ENCODE measurements at places on chromosomes 7 and 10.

DNA sequence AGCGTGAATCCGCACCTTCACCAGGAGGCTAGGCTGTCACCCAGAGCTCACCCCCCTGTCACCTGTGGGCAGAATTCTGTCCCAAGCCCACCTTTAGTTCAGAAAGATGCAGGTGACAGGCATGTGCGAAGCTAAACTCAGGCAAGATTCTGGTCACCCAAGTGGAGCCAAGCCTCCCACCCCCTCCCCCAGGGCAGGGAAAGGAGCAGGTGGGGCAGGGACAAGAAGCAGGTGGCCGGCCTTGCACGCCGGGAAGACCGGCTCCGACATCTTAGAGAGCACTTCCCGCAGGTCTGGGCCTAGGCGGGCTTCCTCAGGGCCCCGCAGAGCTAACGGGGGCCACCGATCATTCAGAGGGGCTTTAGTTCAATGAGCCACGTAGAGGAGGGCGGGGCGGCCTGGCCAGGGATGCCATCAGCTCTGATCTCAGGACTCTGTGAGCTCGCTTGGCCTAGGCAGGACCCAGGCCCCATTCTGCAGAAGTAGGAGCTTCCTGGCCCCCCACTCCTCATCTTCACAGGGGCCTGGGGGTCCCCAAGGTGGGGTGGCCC is 19.9 kb downstream of the UNCX start:
- DNase-seq, result no peak

DNA sequence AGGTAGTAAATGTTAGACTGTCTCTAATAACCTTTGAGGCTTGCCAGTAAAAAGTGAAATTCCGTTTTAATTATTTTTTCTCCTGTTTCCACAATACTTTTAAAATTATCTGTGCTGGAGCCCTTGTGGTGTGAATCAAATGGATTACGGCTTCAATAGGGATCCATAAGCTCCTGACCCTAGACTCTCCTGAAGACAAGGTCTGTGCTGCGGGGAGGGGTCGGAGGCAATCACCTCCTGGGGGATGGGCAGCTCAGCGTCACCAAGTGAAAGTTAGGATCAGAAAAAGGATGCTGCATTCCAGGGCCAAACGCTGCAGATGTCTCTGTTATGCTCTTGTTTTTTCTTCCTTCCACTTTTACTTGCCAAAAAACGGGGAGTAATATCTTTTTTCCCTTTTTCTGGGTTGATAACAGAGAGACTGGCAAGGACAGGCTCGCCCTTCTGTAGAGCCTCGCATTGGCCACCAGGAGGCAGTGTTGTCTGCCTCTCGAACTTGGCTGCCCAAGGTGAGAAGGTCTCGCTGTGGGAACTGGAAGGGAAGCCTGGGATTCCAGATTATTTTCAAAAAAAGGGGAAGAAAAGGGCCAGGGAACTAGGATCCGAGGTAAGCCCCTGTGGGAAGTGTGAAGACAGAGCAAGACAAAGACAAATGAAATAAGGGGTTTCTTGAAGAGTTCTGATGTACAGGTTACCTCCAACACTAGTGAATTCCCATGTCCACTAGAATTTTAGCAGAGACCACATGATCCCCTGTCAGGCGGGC is 621.9 kb downstream of the ACTR3B start:
- no peak for DNase-seq

- DNase-seq, result no peak
Measured at GRCh38 chr7:154373956-154374355, 321.8 kb downstream of the DPP6 start.

GRCh38 chr7:105068886-105069285 is 54.9 kb downstream of the KMT2E start:
- no peak for DNase-seq

GRCh38 chr7:40202851-40203250 is 68.0 kb downstream of the SUGCT start:
- no peak for DNase-seq

- DNase-seq, result no peak
Measured at GRCh38 chr7:150942001-150942590, 36.0 kb downstream of the KCNH2 start.

GRCh38 chr10:105121743-105122142 is 480.7 kb downstream of the SORCS3 start:
- DNase-seq, result no peak

GRCh38 chr7:25171516-25171915 is 46.5 kb upstream of the CYCS start:
- no peak for DNase-seq

- DNase-seq, result peak; percentile 89
Measured at GRCh38 chr7:6392712-6393666, 54.8 kb downstream of the DAGLB start.

DNA sequence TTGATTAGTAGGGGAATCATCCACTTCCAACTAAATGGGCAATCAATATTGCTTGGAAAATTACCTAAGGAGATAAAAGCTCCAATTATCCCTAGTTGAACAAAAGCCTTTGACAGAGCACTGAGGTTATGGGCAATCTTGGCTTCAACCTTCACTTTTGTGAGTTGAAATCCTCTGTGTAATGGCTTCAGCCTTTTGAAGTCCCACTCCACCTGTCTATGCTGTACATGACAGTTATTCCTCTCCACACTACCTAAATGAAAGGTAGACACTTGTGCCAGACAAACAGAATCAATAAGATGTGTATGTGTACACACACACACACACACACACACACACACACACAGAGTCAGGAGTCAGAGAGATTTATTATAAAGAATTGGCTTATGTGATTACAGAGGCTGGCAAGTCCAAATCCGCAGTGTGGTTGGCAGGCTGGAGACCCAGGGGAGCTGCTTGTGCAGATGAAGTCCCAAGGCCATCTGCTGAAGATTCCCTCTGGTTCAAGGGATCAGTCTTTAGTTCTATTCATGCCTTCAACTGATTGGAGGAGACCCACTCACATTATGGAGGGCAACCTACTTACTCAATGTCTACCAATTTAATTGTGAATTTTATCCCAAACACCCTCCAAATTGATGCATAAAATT is 164.8 kb upstream of the CDC14C start:
- no peak for DNase-seq

GRCh38 chr7:28413011-28413410 is 693 bp downstream of the CREB5 start:
- DNase-seq, result no peak

- DNase-seq, result no peak
Measured at GRCh38 chr10:128956149-128956548, 510.9 kb upstream of the MGMT start.

DNA sequence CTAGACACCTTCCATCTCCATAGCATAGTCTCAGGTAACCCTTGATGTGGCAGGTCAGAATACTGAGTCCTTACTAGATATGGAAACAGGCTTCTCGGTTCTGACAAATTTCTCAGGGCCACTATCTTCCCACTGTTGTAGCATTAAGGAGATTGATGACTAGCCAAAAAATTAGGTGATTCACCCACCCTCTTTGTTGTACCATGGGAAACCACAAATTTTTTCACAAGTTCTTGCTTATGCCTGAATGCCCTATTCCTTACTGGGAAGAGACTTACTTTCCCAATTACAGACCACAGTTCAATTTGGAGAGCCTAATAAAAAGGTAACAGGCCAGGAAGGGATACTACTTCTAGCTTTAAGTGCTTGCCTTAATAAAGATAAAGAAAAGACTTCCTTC is 948.8 kb downstream of the GRM8 start:
- DNase-seq, result no peak

- DNase-seq, result no peak
Measured at GRCh38 chr7:104362756-104363155, 34.4 kb downstream of the LHFPL3 start.

DNA sequence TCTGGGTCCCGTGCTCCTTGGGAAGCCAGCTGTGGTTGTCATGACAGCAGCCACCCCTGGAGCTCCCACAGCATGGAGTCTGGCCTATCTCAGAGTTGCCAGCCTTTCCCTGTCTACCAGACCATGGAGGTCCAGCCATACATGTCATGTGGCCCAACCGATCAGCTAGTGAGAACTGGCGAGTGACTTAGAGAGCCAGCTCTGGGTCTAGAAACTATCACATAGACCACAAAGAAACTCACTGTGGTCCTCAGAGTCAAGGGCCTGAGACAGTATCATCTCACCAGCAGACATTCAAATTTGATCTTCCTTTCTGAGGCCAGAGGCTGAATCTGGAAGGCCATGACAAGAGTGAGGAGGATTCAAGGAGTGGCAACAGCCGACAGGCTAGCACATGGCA is 223.3 kb upstream of the GPR26 start:
- DNase-seq, result no peak

DNA sequence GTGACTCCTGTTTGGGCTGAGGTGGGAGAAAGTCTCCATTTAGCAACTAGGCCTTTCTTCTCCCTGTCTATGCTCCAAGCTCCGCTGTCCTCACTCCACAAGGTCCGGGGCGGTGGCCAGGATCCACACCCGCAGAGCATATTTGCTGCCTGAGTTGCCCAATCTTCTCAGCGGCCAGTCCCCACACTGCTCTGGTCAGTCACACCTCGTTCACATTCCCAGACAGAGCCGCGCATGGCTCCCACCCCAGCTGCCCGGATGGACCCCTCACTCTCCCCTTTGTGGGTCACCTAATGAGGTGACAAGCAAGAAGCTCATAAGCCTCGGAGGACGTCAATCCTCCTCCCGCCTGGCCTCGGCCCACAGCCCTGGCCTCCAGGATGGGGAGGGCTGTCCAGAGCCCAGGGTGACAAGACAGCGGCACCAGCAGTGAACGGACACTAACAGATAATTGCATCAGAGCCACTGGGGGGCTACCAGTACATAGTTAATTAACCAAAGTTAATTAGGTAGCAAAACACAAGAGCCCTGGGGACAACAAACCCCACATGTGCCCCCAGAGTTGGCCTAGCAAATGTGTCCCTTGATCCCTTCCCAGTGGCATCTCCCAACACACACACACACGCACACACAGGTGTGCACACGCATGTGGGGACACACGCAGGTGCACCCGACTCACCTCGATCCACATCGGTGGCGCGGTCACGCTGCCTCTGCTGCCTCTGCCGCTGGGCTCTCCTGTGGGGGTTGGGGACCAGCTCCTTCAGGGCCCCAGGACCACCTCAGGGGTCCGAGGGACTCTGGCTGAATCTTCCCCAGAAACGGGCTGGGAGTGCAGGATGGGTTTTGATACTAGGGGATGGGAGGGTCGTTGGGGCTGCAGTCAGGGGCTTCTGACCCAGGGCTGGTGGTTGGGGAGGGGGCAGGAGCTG is 11.8 kb downstream of the EPHA1 start:
- DNase-seq, result no peak

DNA sequence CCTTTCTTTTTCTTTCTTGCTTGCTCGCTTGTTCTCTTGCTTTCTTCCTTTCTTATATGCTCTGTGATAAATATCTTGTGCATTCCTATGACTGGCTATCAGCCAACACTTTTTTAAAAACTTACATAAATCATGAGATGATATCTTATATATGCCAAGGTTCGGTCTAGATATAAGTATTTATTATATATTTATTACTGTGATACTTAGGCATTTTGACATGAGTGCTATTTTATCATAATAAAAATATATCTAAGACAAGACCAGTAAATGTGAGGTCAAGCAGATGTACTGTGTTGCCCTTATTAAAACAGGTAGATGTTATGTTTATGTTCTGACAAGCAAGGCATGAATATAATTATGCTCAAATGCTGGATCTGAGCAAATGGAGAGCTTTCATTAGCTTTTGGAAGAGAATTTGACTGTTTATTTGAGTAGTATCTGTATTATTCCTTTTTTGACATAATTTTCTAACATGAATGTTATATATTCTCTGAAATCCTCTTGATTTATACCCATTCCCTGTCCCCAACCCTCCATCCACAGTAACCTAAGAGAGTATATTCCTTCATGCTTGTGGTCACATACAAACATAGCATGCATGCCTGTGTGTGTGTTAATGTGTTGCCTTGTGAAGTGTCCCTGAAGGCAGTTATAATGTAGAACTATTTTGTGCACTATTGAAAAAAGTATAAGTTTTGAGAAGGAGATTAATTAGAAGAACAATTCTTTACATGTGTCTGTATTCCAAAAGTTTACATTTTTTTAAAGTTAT is 158.0 kb downstream of the HDAC9 start:
- DNase-seq, result no peak

DNA sequence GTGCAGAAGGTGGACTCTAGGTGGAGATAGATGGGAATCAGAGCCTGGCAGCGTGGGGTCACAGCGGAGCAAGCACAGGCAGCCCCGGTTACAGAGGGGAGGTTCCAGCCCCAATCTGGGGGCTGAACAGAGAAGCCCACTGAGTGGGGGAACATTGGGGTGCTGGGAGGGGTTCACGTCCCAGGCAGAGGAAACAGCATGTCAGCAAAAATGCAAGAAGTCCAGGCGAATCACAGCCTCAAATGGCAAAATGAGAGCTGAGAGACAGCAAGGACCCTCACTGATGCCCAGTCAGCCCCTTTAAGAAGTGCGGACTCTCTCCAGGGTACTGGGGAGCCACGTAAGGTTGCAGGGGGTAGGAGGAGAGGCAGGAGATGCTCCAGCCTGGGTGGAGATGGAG is 62.0 kb downstream of the ELFN1 start:
- DNase-seq, result no peak

- no peak for DNase-seq
Measured at GRCh38 chr10:73018632-73019031, 64.0 kb upstream of the PLA2G12B start.

- no peak for DNase-seq
Measured at GRCh38 chr7:27154369-27154768, 2.0 kb upstream of the HOXA3 start.

GRCh38 chr10:16652154-16652553 is 130.5 kb upstream of the C1QL3 start:
- no peak for DNase-seq

GRCh38 chr10:69952069-69952800 is 100.4 kb upstream of the MACROH2A2 start:
- DNase-seq, result no peak

GRCh38 chr10:48274636-48275035 is at the start of gene FRMPD2:
Gene FRMPD2 (minus strand): TSS chr10:48274696. CDS start chr10:48274567, 129 bp downstream.
- no peak for DNase-seq

GRCh38 chr10:119139464-119140067 is 25.9 kb downstream of the SFXN4 start:
- DNase-seq, result no peak

DNA sequence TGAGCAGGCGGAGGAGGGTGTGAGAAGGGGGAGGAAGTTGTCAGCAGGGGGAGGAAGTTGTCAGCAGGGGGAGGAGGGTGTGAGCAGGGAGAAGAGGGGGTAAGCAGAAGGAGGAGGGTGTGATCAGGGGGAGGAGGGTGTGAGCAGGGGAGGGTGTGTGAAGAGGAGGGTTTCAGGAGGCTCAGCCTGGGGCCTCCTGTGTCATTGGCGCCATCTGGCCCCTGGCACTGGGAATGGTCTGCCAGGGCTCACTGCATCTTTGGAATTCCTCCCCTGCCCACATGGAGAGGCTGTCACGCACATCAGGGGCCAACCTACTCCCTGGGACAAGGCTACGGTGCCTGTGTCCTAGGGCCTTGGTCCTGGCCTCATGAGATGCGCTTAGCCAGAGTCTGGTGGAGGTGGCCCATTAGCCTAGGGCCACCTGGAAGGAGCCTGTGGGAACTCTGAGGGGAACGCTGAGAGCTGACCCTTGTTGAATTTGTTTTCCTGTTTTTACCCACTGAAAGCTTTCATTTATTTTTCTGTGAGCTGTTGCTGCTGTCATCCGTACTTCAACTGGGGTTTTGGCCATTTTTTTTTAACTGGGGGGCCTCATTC is 18.0 kb downstream of the CAMK2B start:
- DNase-seq, result no peak

- DNase-seq, result no peak
Measured at GRCh38 chr7:31690935-31691334, 3.9 kb downstream of the PPP1R17 start.

Measured in thoracic aorta (tissue), 2 donors.